AG08395 (cell line): ENCODE measurements at places on chromosomes 7 and 10.

DNA sequence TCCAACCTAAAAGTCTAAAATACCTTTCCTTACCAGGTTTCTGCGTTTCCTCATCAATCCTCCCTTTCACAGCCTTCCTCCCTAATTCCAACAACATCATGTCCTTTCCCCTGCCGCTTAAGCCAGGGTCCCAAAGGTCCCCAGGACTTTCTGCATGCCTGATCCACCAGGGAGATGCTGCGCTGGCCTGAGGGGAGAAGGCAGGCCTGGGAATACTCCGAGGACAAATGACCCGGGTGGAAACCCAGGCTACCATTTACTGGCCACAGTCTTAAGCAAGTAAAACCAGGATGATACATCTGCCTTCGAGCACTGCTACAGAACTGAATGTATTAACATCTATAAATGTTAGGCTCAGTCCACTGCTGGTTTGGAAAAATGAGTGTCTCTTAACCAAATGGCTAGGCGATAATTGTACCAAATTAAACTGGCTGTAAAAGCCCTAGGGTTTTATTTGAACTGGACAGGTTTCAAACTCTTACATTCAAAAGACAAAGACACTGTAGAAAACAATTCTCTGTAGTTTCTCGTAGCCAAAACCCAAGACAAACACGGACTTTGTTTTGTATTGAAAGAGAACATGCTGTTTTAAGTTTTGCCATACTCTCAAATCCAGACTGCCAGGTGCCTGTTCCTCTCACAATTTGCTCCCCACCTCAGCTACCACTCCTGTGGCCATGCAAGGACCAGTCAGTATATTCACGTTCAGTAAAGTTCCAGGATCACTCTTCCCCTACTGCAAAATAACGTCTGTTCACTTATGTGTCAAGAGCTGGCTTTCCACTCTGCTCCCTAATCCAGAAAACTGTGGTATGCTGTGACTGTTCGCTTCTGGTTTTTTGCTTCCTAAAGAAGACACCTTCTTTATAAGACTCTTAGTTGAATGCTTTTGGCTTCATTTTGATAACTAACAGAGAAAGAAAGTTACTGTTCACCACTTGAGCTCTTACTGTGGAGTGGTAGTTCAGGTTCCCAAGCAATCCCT, 145.7 kb downstream of the RNF216 start:
- no peak for DNase-seq

GRCh38 chr10:100972904-100973535, 3.7 kb downstream of the SEMA4G start:
- no peak for DNase-seq

DNA sequence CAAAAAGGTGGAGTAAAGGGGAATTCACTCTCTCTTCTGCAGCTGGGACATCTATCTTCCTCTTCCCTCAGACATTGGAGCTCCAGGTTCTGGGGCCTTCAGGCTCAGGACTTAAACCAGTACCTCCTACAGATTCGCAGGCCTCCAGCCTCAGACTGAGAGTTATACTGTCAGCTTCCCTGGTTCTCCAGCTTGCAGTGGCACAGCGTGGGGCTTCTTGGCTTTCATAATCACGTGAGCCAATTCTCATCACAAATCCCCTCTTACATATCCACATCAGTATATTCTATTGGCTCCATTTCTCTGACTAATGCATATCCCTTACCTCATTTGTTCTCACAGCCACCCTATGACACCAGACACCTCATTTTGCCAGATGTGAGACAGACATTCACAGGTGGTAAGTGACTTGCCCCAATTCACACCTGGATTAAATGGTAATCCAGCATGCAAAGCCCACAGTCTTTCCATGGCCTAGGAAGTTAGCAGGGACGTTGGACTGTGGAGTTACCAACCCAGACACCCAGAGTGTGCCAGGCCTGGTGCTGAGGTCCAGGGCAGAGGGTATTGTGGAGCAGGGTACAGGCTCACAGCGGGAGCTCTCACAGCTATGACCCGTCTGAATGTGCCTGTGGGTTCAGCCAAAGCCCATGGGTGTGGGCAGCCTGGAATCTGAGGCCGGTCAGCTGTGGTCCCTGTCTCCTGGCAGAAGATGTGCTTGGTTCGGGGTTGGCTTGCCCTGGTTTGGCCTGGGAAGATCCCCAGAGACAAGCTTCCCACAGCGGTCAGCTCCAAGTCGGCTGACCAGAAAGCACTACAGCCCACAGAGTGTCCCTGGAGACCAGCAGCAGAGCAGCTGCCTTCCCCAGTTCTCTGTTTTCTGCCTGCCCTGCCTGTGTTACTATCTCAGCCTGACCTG, 18.4 kb upstream of the ZCCHC24 start:
- no peak for DNase-seq

DNA sequence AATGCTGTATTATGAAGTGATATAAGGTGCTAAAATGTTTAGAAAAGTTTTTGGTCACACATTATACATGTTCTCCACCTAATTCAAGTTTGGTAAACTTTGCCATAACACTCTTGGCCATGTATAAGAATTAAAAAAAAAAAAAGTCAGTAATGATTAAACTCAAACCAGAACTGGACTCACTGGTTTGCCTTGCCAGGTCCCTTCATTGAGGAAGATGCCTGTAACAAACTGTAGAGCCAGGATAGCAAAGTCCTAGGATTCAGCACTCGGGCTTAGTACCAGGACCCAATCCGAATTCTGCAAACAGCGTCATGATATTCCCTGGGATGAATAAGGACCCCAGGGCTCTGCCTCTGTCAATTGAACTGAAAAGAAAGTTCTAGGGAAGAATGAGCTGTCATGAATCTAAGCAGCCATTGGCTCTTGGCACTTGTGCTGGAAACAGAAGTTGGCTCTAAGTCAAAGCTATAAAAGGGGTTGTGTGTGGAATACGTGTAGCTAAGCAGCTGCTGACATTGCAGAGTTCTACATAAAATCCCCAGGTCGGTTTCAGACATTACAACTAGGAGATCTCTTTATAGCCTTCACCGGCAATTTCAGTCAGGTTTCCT, 216.9 kb downstream of the C7orf25 start:
- peak; percentile 8 for DNase-seq

DNA sequence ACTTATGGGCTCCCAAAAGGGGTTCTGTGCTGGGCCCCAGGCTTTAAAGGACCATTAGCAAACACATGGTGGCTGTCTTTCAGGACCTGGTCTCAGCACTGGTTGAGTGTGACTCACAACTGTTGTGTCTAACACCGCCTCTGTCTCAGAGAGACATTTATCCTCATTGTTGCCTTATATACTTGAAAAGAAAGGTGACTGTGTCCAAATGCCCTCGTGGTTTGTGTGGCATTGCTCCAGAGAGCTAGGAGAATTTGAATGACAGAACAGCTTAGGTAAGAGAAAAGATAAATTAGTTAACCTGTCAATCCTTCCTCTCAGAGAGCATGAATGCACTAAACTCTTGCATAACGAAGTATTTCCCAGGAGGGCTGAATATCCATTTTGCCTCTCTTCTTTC, 14.5 kb upstream of the FAM13C start:
- no peak for DNase-seq

GRCh38 chr10:102919246-102919959, 1.3 kb downstream of the CNNM2 start:
- peak; percentile 13 for DNase-seq

GRCh38 chr7:30327813-30328212, 43.4 kb downstream of the ZNRF2 start:
- DNase-seq: no peak

DNA sequence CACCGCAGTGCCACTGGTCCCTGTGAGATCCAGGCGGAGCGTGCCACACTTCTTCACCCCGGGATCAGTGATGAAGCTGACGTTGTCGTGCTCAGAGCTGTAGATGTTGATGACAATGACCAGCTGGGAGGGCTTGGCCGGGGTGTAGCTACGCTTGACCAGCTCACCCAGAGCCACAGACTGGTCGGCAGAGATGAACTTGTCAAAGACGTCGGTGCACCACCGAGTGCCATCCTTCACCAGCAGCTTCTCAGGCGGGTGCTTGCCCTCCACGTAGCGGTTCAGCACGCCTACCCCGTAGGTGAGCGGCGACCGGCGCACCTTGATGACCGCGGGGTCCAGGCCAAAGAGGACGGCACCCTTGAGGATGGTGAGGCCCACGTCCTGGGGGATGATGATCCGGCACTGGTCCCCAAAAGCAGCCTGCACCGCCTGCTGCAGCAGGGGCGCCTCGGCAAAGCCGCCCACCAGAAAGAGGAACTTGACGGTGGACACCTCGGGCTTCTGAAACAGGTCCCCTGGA, 54.2 kb downstream of the PNLIPRP2 start:
- DNase-seq: no peak

DNA sequence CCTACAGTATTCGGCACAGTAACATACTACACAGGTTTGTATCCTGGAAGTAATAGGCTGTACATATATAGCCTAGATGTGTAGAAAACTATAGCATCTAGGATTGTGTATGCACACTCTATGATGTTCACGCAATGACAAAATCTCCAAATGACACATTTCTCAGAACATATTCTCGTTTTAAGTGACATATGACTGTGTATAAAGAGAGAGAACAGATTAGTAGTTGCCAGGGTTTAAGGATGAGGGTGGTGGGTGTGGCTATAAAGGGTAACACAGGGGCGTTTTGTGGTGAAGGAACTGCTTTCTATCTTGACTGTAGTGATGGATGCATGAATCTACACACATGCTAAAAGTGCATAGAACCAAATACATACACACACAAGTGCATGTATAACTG, 101.2 kb downstream of the ARL4A start:
- no peak for DNase-seq

- no peak for DNase-seq
Measured at GRCh38 chr10:34544400-34544799, 270.7 kb downstream of the PARD3 start.

- no peak for DNase-seq
Measured at GRCh38 chr7:149020483-149020882, 7.8 kb downstream of the PDIA4 start.

DNA sequence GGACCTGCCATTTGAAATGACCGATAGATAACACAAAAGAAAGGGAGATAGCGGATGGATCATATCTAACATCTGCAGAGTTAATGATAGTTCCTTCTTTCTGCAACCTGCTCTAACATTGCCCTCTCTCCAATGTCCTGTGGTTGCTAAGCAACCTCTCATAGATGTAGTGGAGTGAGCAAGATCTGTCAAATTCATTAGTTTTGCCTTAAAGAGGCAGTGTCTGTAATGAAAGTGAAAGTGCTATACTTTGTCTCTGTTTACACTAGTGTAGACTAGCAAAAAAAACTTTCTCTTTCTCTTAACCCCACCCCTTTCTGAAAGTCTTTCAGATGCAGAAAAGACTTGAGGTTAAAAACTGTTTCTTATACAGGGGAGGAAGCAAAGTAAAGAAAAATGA, 1196.9 kb downstream of the SORCS3 start:
- DNase-seq: no peak

DNA sequence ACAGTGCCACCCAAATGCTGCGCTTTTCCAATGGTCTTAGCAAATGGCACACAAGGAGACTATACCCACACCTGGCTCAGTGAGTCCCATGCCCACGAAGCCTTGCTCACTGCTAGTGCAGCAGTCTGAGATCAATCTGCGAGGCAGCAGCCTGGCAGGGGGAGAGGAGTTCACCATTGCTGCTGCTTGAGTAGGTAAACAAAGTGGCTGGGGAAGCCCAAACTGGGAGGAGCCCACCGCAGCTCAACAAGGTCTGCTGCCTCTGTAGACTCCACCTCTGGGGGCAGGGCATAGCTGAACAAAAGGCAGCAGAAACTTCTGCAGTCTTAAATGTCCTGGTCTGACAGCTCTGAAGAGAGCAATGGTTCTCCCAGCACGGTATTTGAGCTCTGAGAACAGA, 891.2 kb downstream of the PCDH15 start:
- no peak for DNase-seq

- DNase-seq: no peak
Measured at GRCh38 chr10:95513008-95513589, 48.1 kb downstream of the SORBS1 start.

GRCh38 chr7:140008755-140009610, 53.8 kb downstream of the PARP12 start:
- DNase-seq: no peak

GRCh38 chr10:131082201-131082850, 229.2 kb downstream of the TCERG1L start:
- DNase-seq: no peak

DNA sequence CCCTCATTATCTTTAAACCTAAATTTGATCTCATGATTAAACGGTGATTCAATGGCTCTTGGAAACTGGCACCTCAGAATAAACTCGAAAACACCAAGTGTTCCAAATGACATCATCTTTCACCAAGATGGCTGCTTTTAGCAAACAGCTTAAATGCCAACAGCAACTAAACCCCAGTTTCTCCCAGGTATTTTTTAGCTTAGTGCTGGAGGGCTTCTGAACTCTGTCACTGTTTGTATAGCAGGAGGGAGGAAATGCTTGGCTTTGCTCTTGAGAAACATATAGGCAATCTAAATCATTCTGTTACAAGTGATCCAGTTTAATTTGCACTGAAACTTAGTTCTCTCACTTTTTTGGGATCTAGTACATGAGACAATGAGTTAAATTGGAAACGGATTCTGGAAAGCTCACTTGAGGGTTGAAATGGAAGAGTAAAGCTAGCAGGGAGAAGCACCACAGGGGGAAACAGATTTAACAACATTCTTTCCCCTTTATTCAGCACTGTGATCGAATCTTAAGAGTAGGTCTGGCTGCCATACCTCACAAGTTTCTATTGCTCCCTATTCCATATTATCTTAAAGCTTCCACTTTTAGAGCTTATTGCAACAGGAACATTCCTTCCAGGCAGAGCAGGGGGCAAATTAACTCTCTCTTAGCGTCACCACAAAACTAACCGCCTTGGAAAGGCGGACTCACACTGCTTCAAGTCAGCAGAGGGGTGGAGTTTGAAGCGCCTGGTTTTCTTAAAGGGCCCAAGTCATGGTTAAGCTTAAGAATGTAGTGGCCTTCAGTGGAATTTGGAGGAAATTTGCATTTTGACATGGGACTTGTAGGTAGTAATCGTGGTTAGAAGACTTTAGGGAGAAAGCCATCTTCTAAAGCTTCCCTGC, 1.8 kb upstream of the CCDC6 start:
- DNase-seq: peak; percentile 73

- DNase-seq: no peak
Measured at GRCh38 chr10:107083388-107084009, 81.0 kb downstream of the SORCS1 start.

DNA sequence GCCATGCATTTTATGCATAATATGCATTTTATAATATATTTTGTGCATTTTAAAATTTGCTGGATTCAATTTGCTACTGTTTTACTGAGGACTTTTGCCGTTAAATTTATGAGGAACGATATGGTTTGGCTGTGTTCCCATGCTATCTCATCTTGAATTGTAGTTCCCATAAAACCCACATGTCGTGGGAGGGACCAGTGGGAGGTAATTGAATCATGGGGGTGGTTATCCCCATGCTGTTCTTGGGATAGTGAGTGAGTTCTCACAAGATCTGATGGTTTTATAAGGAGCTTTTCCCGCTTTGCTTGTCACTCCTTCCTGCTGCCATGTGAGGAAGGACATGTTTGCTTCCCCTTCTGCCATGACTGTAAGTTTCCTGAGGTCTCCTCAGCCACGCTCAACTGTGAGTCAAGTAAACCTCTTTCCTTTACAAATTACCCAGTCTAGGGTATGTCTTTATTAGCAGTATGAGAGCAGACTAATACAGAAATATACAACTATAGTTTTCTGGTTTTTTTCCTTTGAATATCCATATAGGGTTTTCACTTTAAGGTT, 201.4 kb upstream of the SH2B2 start:
- DNase-seq: no peak
